Suppressor macrophage treated with lipopolysaccharide for 4 hours (primary cell): ENCODE measurements at places on chromosomes 12 and 14.
A peak's percentile ranks its signal among the peaks of the same experiment; 100 is the strongest.

DNA sequence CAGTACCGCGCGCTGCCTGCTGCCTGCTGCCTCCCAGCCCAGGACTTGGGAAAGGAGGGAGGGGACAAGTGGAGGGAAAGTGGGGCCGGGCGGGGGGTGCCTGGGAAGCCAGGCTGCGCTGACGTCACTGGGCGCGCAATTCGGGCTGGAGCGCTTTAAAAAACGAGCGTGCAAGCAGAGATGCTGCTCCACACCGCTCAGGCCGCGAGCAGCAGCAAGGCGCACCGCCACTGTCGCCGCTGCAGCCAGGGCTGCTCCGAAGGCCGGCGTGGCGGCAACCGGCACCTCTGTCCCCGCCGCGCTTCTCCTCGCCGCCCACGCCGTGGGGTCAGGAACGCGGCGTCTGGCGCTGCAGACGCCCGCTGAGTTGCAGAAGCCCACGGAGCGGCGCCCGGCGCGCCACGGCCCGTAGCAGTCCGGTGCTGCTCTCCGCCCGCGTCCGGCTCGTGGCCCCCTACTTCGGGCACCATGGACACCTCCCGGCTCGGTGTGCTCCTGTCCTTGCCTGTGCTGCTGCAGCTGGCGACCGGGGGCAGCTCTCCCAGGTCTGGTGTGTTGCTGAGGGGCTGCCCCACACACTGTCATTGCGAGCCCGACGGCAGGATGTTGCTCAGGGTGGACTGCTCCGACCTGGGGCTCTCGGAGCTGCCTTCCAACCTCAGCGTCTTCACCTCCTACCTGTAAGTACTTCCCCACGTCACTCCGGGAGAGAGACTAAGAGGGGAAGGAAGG is at the start of gene LGR5:
TSS of gene LGR5 (plus strand) at position 186 of the 732 bp plus-strand sequence. CDS start at position 469, 283 bp downstream.
- no peak for DNase-seq

DNA sequence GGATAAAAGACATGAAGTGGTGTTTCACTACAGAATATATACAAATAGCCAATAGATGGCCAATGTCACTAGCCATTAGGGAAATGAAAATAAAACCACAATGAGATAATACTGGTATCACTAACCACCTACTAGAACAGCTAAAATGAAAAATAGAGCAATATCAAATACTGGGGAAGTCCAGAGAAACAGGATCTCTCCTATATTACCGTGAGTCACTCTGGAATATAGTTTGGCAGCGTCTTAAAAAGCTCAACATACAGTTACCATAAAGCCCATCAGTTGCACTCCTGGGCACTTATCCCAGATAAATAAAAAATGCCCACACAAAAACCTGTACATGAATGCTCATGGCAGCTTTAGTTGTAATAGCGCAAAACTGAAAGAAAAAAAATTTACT is 101.7 kb downstream of the TMTC1 start:
- peak; percentile 52 for DNase-seq

DNA sequence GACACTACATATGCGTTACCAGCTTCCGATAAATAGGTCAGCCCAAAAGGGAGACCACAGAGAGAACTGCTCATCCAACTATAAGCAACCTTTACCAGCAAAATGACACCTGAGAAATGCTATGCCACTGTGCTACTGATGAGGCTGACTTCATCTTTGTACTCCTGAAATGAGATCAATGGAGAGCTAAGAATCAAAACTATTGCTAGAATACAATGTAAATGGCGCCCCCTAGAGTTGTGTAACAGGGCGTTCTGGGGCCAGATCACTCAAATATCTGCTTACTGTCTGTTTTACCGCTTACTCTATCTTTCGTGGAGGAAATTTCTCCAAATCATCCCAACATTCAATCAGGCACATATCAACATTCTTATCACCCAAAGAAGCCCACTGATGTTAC is 4.6 kb downstream of the ZNF384 start:
- peak; percentile 78 for DNase-seq

GRCh38 chr12:16506394-16506793 is 99.6 kb downstream of the LMO3 start:
- DNase-seq: no peak

- no peak for DNase-seq
Observed at GRCh38 chr12:58117667-58118066, 176.3 kb downstream of the ATP23 start.

DNA sequence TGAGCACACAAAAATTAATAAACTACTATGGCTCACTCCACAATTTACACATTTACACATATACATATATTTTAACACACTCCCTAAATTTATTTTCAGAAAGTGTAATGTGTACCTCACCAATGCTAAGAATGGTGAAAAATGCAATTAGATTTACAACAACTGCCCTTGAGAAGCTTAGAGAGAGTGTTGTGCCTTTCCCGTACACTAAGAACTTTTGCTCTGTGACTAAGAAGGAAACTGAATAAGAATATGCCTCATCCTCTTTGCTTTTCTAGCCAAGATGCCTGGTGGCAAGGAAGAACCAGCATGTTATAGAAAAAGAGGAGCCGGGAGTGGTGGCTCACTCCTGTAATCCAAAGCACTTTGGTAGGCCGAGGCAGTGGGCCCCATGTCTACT is 62.3 kb downstream of the SINHCAF start:
- no peak for DNase-seq

DNA sequence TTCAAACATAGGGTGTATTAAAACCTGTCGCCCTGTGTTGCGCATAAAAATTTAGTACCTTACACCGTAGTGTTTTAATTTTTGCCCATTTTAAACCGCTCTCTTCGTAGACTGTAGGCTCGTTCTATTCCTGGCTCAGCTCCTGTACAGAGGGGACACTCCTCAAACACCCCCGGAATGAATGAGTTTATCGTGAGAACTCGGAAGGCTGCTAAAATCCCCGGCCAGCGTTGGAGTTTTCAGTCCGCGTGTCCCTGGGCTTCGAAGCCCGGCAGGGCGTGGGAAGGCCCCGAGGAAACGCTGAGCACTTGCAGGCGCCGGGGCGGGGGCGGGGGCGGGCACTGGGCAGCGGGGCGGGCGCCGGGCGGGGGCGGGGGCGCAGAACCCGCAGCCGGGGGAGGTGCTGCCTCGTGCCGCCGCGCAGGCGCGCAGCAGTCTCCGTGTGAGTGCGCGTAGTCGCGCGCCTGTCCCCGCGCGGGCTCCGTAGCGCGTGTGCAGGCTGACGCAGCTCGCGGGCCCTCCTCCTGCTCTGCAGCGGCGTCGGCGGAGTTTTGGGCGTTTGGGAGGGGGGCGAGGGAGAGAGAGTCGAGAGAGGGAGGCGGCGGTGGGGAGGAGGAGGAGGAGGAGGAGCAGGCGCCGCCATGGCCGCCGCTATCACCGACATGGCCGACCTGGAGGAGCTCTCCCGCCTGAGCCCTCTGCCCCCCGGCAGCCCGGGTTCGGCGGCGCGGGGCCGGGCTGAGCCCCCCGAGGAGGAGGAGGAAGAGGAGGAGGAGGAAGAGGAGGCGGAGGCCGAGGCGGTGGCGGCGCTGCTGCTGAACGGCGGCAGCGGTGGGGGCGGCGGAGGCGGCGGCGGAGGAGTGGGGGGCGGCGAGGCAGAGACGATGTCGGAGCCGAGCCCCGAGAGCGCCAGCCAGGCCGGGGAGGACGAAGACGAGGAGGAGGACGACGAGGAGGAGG is at the start of gene AEBP2:
TSS of gene AEBP2 (plus strand) at position 434 of the 960 bp plus-strand sequence. CDS start at position 642, 208 bp downstream.
- DNase-seq: peak; percentile 91

DNA sequence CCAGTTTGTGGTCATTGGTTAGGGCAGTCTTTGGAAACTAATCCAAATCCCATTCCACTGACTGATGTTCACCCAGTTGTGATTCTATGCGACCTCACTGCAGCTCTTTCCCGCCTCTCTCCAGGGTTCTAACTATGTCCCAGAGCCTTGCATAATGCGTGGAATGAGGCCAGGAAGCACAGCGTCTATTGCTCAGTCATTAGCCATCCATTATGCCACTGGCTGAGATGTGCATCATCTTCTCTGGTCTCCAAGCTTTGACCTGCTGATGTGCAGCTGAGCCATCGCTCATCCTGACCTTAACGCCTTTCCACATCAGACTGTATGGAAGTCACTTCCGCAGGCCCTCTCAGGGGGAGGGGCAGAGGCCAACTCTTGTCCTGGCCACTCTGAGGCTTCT is 115.4 kb upstream of the VRK1 start:
- no peak for DNase-seq

DNA sequence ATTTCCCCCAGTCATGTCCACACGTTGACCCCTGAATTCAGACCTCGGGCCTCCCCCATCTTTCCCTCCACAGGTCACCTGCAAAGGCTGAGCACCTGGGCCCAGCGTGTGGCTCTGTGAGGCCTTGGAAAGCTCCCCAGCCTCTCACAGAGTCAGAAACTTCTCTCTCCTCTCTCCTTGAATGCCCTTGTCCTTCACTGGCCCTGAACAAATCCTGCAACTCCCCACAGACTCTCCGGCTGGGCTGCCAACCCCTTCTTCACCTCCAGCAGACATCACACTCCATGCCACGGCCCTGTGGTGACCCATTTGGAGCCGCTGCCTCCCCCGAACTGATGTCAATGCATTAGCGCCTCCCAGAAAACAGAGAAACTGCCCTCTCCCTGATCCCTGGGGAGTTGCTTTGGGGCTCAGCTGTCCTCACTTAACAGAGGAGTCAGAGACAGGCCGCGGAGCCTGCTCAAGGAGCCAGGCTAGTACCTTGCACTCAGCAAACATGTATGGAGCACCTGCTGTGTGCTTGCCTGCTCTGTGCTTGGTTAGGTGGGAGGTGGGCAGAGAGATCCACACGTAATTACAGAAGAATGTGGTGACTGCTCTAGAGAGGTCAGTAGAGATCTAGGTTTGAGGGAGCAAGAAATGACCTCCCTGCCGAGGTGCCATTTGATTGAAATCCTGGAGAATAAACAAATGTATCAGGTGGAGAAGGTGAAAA is 99.2 kb upstream of the PWP1 start:
- no peak for DNase-seq

DNA sequence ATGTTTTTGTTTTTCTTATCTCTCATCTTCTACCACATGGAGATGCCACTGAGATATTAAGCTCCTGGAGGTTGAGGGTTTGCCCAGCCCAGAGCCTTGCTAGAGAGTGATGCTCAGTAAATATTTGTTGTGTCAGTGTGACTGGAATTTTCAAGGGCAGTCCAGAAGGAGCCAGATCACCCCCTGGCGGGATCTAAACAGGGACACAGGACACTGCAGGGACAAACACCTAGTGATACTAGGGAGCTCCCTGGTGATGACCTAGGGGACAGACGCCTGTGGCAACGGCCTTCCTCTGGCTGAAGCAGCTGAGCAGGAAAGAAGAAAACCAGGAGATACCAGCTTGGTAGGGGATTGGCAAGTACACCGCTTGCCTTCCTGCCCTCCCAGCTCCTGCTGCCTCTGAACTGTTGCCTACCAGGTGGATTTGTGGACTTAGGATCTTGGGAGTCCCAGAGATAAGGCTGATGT is 714.4 kb upstream of the TBX3 start:
- DNase-seq: no peak

DNA sequence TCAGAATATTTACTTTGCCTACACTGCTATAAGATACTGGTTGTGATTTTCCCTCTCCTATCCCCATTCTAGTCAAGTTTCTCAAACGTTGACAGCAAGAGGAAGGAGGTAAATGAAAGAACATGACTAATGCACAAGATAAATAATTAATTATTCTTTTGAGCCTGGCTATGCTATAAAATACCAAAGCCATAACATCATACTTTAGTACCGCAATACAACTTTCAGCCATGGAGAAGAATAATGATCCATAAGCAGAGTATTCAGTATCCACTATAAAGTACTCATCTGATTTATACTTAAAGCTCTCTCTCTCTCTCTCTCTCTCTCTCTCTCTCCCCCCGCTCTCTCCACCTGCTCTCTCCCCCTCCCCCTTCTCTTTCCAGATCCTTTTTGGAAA is 41.3 kb downstream of the TDG start:
- no peak for DNase-seq

- DNase-seq: no peak
Observed at GRCh38 chr14:72558721-72559120, 335.2 kb downstream of the DPF3 start.

GRCh38 chr12:18383203-18383602 is 121.9 kb downstream of the PIK3C2G start:
- DNase-seq: no peak

GRCh38 chr14:28746247-28746646 is 20.3 kb upstream of the FOXG1 start:
- DNase-seq: no peak
